IPS-NIHi11 (cell line): ENCODE measurements at places on chromosomes 7 and 10.

- DNase-seq, result no peak
These were observed 58.5 kb downstream of the SLC18A2 start for GRCh38 chr10:117299435-117299834.

DNA sequence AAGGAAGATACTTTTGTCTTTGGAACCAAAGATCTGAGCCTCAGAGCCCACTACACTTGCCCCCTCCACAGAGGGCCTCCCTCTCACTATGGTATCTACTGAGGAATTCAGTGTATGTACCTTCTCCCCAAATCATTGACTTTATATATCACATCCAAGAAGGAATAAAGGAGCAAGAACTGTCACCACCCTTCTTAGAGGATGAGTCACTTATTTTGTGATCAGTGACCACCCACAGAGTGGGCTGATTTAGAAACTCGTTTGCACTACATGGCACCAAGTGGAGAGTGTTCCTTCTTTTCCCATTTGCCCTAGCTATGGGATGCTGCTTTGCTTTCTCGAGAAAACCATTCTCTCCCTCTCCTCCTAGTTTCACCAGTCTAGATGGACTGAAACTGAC, 5.7 kb downstream of the TMEM243 start:
- DNase-seq, result no peak

DNA sequence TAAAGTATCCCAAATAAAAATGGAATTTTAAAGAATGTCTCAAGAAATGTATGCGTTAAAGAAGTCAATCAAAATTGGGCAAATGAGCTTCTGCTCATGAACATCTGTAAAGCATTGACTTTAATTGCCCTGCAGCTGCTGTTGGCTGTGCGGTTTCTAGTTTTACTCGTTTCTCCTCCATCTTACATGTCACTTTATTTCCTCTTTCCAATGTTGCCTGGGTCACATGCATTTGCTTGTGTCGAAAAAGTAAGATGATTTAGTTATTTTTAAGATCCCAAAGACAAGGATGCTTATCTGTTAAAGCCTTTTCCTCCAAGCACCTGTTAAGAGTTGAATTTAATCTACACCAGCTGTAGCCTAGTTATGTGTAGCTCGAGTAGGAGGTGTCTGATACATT, 310.4 kb downstream of the EXOC4 start:
- no peak for DNase-seq

DNA sequence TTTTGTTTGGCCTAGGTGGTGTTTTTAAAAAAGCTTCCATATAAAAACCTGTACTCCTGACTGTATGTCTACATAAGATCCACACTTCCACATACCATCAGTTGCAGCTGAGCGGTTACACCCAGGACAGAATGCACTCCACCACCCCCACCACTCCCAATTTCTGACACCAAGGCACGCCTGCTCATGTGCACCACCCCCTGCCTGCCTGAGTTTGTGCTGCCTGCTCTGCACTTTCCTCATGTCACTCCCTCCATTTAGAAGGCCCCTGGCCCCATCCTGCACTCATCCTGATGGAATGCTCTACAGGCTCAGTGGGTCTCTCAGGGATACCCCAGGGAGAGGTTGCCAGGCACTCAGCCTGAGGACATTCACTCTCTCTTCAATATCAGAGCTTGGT, 6.5 kb downstream of the VPS41 start:
- DNase-seq, result no peak

DNA sequence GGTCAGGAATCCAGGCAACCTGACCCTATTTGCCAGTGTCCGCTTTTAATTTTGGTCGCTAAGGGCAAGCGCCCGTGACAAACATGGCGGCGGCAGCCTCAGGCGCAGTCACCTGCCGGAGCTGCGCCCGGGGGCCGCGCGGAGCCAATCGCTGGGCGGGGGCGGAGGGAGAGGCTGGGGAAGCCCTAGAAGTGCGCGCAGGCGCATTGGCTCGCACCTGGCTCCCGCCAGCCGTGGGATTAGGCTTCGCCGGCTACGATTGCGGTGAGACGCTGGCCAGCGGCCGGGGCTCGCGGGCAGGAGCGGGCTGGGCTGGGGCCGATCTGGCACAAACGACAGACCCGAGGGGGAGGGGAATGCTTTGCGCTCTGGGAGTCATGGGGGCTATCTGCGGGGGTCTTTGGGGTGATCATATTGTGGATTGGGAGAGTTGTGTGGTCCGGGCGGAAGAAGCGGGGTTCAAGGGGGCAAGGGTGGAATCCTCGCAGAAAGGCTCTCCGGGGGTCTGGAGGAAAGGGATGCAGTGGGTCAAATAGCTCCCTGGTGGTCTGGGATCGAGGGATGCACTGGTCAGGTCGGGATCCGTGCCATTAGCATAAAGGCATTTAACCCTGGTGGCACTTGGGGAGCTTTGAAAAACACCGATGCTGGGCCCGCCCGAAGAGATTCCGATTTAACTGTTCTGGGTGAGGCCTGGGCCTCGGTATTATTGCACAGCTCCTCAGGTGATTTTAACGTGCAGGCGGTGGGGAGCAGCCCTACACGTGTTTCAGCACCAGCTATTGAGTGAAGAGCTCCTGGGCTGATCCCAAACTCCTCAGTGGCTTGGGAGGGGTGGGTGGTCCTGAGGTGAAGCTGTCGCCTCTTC, 10.1 kb upstream of the C10orf95 start:
- peak; percentile 100 for DNase-seq

GRCh38 chr10:119537953-119538630, 4.4 kb downstream of the RGS10 start:
- DNase-seq, result no peak

DNA sequence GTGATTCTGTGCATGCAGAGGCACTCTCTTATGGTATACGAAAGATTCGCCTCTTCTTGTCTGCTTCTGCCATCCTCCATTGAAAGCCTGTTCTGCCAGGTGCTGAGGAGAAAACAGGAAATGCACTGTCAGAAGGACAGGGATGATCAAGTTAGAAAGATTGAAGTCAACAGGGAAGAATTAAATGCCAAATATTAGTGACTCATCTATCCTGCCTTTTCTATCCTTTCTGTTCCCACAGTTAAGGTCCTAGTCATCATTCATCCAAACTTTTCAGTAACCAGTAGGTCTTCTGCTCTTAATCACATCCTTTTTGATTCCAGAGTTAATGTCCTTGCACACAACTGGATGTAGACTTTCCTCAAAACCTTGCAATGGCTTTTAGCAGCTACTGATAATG, 4.8 kb upstream of the ZNF783 start:
- no peak for DNase-seq

GRCh38 chr10:90407851-90408250, 450.0 kb downstream of the HTR7 start:
- no peak for DNase-seq

GRCh38 chr7:85103962-85104361, 82.9 kb downstream of the SEMA3D start:
- DNase-seq, result no peak

DNA sequence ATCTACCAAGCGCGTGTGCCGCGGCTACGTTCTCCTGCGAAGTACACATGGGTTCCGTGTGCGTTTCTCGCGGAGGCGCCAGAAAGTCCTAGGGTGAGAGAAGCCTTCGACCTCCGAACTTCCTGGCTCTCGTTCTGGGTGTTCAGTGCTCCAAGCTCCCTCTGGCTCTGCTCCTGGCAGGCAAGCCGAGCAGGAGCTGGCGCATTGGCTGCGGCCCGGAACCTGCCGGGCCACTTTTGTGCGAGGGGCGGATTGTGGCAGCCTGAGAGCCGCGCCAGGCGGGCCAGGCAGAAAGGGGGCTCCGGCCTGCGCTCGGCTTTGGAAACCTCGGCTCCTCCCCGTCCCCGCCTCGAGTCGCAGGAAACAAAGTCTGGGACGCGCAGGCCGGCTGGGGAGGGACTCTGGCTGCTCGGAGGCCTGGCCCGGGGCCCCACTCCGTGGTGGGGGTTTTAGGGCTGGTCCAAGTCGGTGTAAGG, 9.6 kb downstream of the EMX2 start:
- DNase-seq, result no peak

DNA sequence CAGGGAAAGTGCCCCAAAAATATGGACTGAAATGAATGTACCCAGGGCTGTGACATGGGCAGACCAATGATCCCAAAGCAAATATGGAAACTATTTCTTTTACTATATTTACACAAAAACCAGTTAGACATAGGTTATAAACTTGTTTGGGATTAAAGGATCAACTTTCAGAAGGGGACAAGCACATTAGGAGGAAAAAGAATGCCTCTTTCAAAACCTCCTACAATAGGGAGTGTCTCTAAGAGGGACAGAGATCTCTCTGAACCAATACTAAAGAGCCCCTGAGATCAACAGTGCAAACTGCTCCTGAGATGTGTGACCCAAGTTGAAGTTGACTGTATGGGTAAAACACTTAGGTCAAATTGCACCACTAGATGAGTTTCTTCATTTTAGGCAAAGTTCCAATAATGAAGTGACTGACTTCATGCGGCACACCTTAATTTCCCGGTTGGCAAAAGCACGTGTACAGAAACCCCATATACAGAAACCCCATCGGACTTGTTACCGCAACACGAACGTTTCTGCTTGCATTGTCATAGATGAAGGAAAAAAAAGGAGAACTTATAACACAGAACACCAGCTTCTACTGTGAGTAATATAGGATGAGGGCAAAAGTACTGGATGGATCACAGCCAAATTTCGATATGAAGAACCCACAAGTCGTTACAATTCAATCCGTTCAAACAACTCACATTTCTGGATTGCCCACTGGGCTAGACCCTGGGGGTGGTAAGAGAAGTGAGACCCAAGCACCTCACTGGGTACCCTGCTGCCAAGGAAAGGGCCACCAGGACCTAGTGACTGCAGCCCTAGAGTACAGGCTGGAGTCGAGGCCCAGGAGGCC, 4.3 kb downstream of the SVIL start:
- no peak for DNase-seq

GRCh38 chr7:127813991-127814541, 162.1 kb downstream of the SND1 start:
- no peak for DNase-seq

GRCh38 chr10:20552382-20552781, 344.7 kb downstream of the NEBL start:
- DNase-seq, result no peak

GRCh38 chr7:36214608-36215456, 61.8 kb downstream of the EEPD1 start:
- DNase-seq, result peak; percentile 42

DNA sequence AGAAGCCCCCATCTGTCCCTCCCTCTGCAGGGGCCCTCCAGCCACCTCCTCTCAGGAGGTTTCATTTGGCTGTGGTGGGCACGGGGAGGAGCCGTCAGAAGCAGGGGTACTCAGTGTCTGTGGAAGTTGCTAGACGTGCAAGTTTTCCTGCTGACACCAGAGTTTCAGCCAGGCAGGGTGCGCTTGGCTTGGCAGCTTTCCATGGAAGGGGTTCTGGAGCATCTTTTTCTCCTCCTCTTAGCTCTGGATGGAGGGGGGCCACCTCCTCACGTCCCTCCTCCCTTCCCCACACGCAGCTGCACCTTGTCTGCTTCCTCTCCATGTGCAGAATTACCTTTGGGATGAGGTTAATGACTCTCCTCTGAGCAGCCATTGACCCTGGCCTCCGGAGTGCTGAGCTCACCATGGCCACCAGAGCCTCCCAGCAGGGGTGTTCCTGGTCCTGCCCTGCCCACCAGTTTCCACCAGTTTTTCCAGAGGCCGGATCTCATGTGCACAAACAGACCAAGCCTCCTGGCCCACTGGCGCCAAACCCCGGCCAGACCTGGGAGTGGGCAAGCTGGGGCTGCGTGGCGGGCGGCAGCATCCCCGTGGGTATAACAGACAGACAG, 579.8 kb upstream of the FOXK1 start:
- DNase-seq, result no peak

DNA sequence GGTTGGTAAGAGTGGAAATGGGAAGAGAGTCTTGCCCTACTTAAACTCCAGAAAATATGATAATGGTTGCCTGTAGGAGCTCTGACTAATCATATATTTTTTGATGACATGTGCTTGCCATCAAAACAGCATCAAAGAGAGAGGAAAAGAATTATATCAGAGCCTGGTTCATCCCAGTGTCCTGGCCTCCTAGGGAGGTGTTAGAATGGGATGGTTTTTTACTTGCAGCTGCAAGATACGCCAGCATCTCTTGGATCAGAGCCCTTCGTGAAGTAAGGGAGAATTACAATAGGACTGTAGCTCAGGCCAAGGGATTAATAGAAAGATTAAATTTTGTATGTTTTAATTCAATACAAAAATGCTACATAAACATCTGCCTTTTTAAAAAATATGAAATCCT, 177.6 kb upstream of the HDAC9 start:
- no peak for DNase-seq

- DNase-seq, result peak; percentile 42
These were observed 386.8 kb upstream of the POT1 start for GRCh38 chr7:125316466-125316865.

DNA sequence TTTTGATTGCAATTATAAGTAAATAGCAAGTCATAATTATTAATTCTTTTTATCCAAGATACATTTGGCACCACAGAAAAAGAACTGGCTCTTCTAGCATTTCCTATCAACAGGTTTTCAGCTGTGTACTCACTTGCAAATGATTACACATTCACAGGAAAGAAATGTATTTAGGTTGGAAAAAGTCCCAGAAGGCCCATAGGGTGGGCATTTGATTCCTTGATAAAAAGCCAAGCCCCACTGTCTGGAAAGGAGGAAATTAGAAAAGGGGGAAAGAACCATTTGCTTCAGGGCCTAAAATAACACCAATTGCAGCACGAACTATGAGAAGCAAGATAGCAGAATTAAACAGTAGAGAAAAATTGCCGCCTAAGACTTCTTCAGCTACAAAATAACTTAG, 80.8 kb upstream of the COL1A2 start:
- no peak for DNase-seq

GRCh38 chr10:118445535-118445934, 103.4 kb upstream of the FAM204A start:
- no peak for DNase-seq

- DNase-seq, result no peak
These were observed 128.3 kb upstream of the MKI67 start for GRCh38 chr10:128254476-128254875.

GRCh38 chr7:20438694-20439376, 108.1 kb downstream of the ITGB8 start:
- no peak for DNase-seq

DNA sequence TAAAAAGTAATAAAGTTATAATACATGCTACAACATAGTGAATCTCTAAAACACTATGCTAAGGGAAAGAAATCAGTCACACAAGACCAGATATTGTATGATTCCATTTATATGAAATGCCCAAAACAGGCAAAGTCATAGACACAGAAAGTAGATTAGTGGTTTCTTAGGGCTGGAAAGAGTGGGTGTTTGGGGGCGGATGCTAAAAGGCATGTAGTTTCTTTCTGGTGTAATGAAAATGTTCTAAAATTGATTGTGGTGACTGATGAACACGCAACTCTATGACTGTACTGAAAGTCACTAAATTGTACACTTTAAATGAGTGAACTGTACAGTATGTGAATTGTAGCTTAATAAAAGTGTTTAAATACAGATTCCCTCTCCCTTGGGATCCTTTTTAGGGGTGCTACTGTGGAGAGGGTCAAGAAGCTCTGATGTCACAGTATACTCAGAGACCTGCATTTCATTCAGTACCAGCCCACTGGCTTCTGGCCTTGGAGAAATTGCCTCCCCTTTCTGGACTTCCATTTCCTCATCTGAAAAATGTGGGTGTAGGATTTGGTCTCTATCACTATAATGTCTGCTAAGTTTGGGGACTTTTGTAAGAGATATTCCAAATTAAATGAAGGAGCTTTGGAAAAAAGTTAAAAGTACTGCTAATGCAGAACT, 46.4 kb downstream of the AOAH start:
- DNase-seq, result no peak
